ENCODE measurements at places on chromosomes 6 and 20.

DNA sequence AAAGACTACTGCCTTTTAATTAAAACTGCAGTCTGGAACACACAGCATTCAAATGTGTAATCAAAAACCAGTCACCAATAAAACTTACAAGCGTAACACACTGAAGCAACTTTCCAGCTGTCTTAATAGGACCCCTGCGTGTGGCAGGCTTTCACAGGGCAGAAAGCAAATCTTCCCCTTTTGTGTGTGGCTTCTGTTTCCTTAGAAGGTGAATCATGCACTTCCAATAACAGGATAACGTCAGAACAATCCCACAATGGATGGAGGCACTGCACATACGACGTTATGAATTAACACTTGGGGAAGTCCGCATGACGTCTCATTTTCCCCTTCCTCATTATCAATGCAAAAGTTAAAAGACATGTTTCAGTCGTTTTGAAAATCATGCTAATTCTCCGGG, 44.8 kb downstream of the INSM1 start:
- DNase-seq, result no peak

GRCh38 chr6:105875974-105876640, 210.0 kb upstream of the PRDM1 start:
- DNase-seq, result no peak

DNA sequence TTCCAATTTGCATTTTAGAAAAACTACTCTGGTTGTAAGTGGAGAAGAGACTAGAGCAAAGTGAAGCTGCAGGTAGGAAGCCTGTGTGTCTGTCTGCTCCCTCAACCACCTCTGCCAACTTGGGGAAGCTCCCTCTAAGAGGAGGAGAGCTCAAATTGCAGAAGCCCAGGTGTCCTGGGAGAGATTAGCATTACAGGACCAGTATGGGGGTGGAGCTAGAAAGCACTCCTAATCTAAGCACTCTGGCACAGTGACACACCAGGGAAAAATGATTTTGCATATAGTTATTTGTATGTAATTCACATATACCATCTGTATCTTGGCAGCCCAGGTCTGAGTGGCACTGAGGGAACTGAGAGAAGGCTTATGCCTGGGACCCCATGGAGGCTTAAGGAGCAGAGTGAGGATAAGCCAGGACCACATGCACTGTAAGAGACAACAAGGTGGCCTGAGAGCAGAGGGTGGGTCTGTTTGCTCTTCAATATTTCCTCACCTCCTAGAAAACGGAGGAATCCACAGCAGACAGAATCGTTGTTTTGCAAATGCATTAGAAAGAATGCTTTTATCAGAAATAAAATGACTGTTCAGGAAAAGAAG, 13.6 kb downstream of the GSTA2 start:
- no peak for DNase-seq

DNA sequence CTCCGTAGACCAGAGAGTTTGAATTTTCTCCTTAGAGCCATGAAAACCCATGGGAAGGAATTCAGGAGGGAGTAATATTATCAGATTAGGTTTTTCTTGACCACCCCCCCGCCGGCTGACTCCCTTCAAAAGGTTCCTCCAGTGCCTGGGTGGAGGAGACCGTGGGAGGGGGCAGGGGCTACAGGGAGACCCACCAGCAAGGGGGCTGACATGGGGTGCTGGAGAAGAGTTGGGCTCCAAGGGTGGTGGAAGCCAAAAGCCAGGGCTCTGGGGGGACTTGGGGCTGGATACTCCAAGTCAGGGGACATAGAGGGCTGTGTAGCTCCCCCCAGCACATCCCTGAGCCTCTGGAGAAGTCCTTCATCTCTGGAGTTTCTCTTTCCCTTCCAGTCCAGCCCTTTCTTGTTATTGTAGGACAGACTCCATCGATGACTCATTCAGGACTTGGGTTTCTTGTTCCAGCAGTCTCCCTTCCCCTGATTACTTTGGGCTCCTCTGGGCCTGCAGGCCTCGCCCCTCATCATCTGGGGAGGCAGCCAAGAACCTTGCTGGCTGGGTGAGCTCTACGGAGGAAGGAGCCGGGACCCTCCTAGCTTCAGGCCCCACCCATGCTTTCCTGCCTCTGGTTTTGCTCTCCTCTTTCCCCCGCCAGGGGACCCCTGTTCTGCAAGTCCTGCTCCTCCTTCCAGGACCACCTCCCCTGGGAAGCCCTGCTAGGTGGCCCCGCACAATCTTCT, 10.5 kb upstream of the KIAA1755 start:
- DNase-seq, result no peak

GRCh38 chr6:134502614-134503549, 185.0 kb upstream of the SGK1 start:
- no peak for DNase-seq

- DNase-seq, result no peak
Measured at GRCh38 chr6:191487-192312, 100.6 kb upstream of the DUSP22 start.

DNA sequence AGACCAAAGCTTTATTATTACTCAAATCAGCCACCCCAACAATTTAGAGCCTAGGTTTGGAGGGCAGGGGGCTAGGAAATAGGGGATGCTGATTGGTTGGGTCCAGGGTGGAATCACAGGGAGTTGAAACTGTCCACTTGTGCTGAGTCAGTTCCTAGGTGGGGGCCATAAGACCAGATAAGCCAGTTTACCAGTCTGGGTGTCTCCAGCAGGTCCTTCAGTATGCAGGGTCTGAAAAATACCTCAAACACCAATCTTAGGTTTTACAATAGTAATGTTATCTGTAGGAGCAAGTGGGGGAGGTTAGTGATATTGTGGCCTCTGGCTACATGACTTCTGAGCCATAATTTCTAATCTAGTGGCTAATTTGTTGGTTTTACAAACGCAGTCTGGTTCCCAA, 63.2 kb downstream of the UBR2 start:
- DNase-seq, result no peak

DNA sequence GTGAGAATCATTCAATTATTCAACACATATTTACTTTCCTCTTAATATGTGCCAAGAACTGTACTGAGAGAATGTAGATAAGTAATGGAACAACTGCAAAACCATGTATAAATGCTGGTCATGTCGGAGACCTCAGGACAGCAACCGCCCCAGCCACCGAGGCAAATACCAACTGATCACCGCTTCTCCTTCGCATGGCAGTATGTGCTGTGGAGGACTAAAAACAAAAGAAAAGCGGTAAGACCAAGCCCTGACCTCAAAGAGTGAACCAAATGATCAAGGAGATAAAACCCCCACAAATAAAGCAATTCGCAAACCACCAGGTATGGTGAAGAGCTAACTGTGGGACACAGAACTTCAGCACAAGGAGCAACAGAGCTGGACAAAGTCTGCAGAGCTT, 104.3 kb downstream of the TRERF1 start:
- DNase-seq, result no peak

GRCh38 chr6:37409501-37409900, 23.5 kb upstream of the CMTR1 start:
- DNase-seq, result no peak

GRCh38 chr6:35038076-35038475, 103.1 kb downstream of the TCP11 start:
- no peak for DNase-seq

DNA sequence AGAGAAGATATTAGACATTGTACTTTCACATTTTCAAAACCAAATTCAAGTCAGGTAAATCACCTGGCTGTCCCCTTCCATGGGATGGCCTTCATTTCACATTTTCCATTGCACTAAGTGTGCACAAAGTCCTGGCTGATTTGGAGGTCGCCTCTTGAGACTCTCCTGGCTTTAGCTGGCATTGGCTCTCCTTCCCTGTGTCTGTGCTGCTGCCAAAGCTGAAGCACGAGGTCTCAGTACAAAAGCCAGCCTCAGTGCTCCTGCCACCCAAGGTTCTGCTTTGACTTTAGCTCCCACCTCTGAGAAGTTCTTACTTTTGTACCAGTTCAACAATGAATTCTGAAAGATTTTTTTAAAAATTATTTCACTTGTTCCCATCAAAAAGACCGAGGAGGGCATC, 289.2 kb upstream of the CNR1 start:
- no peak for DNase-seq

DNA sequence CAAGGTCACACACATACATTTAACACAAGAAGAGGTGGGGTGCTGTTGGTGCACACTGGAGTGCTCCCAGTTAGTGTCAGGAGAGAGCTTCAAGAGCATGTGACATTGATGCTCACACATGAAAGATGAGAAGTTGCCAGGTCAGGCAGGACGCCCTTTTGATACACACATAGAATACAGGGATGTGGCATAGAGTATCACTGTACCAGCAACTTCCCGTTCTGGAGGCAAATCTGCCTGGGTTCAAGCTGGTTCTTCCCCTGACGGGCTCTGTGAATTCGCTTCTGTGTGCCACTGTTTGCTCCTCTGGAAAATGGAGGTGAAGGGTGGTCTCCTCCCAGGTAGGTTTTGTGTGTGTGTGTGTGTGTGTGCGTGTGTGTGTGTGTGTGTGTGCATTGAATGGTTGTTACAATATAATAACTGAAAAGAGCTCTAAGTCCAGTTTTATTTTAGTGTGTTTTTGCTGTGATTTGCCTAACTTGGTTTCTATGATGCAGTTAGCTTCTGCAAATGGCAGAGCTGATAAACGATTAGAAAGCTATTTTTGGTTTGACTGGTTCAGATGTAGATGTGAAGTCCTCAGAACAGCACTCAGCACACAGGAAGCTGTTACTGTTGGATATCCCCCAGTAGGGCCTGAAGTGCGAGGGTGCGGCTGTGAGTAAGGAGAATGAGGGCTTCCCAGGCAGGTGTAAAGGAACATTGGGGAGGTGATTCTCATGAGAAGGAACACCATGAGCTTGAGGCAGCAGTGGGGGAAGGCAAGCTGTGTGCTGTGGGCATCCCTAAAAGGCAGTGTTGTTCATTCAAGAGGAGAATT, 53.4 kb downstream of the HIVEP1 start:
- no peak for DNase-seq

DNA sequence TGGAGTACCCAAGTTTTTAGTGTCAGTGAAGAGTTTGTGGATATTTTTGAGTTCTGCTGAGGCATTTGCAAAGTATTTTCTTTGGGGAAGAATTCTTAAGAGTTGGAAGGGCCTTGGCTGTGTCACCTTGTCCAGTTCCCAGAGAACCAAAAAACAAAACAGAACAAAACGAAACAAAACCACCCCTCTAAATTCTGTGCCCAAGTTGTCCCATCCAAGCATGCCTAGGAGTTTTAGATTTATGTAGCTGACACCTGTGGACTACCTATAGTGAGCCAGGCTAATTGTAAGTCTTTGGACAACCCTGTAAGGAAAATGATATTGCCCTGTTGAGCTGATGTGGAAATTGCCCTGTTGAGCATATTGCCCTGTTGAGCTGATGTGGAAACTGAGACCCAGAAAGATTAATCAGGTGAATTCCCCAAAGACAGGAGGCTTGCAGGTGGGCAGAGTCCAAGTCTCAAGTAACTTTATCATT, 1.0 kb upstream of the ECI2 start:
- no peak for DNase-seq

GRCh38 chr20:9600562-9600961, 86.2 kb downstream of the LAMP5 start:
- no peak for DNase-seq

- no peak for DNase-seq
Measured at GRCh38 chr6:142833054-142833453, 111.9 kb downstream of the HIVEP2 start.

- DNase-seq, result no peak
Measured at GRCh38 chr6:147651249-147652063, 143.0 kb downstream of the SAMD5 start.

- no peak for DNase-seq
Measured at GRCh38 chr6:7148100-7148822, 40.5 kb downstream of the RREB1 start.

DNA sequence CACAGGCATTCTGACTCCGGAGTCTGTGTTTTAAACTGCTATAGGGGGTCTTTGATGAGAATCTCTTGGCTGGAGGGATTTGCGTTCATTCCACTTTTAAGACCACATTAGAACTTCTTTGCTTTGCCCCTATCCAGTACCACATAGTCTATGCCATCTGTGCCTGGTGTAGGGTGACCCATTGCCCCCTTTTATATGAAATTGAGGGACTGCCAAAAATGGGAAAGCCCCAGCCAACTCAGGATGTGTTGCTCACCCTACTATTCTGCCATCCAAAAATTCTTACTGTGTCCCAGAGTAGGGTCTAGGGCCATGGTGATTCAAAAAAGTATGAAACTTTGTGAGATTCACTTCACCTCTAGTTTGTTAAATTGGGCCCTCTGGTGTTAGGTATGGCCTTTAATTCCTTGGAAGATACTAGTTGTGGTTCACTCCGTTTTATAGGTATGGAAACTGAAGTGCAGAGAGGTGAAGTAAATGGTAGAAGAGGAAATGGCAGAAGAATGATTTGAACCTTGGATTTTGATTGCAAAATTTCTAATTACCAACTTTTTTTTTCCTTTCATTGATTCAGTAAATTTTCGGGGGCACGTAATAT, 1.4 kb downstream of the PFDN4 start:
- DNase-seq, result no peak

- no peak for DNase-seq
Measured at GRCh38 chr6:111944541-111944940, 71.3 kb upstream of the FYN start.

- no peak for DNase-seq
Measured at GRCh38 chr6:23590498-23591126, 535.4 kb upstream of the NRSN1 start.

GRCh38 chr20:59850018-59850641, 83.3 kb downstream of the SYCP2 start:
- DNase-seq, result no peak

DNA sequence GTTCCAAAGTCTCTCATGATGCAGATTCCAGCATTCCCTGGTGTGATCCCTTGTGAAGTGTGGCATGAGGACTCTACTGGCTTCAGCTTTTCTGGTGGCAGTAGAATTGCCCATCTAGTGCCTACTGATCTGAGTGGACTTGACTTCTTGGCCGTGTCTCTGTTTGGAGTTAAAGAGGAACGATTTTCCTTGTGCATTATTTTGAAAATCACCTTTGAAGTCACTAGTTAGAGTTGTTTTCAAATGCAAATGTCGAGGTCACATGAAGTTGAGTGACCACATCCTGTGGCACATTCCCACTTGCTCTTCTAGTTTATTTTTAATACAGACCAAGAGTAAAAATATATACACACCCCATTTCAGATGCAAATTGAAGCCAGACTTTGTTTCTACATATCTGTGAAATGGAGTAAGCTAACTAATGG, 270.7 kb upstream of the TAB2 start:
- DNase-seq, result no peak

GRCh38 chr20:17822540-17823408, 123.0 kb downstream of the BANF2 start:
- no peak for DNase-seq

DNA sequence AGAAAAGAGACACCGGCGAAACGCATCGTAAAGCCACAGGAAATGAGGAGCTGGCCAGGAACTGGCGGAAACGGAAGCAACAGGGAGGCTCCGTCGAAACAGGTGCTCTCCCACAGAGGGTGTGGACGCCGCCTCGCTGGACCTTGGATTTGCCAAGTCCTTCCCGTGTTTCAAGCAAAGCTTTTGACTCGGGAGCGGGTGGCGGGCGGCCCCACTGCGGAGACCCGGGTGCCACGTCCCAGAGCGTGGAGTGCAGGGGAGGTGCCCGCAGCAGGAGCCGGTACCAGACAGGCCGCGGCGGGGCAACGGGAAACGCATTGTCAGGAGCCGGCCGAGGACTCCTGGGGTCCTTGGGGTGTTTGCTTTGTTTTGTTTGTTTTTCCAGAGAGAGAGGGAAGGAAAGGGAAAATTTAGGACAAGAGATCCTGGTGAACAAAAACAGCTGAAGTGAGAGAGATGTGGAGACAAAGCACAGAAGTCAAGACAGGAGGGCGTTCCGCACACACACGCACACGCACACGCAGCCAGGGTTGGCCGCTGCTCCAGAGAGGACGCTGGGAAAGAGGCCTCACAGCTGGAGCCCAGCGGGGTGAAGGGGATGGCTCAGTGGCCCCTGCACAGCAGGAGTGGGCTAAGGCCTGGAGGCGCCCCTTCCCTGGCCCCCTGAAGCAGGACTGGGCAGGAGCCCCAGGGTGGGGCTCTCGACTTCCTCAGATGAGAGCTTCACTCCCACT, 50.9 kb upstream of the CHRNA4 start:
- no peak for DNase-seq

Measured in activated CD8-positive, alpha-beta memory T cell treated with anti-CD3 and anti-CD28 coated beads for 1 hour (primary cell).